ENCODE measurements at places on chromosomes 3 and 15.

DNA sequence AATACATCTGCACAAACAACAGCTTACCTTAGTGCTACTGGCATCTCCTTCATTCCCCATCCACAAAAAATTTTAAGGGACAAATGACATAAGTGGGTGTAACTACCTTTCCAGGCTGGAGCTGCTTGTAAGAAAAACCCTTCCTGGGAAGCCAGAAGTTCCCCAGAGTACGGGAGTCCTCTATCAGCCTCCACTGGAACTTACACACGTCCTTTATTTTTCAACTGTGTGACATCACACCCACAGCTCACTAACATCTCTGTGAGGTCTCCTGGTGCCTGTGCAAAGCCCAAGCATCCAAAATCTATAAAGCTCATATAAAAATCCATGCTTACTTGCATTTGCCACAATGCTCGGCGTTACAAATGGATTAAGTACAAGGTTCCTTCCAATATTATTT, 27.6 kb downstream of the LRIG1 start:
- no peak for DNase-seq

DNA sequence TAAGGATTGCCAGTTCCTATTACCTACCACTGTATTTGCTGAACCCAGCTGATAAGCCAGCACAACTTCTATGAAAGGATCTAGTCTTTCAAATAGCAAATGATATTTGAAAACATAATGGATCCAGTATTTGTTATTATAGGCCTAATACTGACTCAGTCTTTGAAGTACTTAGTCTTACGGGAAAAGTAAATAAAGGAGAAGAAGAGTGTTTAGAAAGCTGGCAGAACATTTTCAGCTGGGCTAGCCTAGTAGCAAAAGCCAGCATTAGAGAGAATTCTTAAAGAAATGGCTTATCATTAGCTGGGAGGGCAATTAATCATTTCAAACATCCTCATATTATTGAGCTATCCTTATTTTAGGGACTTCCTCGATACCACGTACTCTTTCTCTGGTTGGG, 101.4 kb upstream of the GOLIM4 start:
- DNase-seq: no peak

GRCh38 chr3:46719735-46720271, 2.1 kb upstream of the PRSS50 start:
- no peak for DNase-seq

DNA sequence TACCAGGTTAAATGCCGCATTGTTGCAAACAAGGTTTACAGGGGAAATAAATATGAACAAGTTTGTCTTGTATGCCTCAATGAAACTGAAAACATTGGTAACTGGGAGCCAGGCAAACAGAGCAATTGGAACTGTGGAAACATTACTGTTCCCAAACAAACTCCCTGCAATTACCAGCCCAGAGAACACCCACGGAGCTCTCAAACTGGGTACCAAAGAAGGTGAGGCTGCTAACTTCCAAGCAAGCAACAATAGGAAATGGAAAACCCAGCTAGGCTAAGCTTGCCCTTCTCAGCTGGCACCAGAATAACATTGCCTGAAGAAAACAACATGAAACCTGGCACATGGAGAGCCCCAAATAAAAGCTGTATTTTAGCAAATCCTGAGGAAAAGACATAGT, 218.9 kb upstream of the THRB start:
- DNase-seq: no peak

GRCh38 chr3:140762746-140763145, 84.9 kb downstream of the TRIM42 start:
- DNase-seq: no peak

DNA sequence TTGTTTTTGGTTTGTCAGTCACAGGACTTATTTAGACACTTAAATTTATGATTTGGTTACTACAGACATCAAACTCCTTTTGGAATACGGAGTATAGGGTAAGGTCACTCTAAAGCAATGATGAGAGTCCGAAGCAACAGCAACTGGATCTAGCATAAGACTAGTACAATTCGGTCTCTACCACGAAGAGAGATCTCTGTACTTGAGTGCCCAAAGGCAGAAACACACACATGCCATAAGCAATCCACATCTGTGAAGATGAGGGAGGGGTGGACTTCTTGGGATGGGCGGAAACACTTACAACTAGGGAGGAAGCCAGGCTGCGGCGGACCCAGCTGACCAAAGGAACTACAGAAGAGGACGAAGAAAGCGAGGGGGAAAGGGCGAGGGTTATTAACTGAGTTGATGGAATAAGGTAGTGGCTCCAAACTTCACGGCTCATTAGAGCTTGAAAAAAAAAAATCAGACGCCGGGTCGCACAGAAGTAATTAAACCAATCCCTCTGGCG, 595 bp downstream of the DPH6 start:
- DNase-seq: peak; percentile 36

GRCh38 chr15:52559022-52559421, 9.8 kb downstream of the ARPP19 start:
- DNase-seq: no peak

DNA sequence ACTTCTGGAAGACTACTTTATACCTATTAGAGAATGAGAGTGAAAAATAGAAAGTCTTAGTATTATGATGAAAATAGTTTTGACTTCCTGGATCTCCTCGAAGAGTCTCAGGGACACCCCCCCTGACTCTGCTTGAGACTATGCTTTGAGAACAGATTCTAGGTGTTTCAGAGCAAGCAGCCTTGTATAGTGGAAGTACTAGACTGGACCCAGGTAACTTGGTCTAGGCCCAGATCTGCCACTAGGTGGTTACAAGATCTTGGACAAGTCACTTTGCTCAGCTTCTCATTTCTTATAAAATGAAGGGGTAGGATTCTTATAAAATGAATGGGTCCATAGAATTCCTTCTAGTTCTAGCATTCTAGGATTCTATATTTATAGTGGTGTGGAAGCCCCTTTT, 9.1 kb downstream of the ABHD5 start:
- no peak for DNase-seq

DNA sequence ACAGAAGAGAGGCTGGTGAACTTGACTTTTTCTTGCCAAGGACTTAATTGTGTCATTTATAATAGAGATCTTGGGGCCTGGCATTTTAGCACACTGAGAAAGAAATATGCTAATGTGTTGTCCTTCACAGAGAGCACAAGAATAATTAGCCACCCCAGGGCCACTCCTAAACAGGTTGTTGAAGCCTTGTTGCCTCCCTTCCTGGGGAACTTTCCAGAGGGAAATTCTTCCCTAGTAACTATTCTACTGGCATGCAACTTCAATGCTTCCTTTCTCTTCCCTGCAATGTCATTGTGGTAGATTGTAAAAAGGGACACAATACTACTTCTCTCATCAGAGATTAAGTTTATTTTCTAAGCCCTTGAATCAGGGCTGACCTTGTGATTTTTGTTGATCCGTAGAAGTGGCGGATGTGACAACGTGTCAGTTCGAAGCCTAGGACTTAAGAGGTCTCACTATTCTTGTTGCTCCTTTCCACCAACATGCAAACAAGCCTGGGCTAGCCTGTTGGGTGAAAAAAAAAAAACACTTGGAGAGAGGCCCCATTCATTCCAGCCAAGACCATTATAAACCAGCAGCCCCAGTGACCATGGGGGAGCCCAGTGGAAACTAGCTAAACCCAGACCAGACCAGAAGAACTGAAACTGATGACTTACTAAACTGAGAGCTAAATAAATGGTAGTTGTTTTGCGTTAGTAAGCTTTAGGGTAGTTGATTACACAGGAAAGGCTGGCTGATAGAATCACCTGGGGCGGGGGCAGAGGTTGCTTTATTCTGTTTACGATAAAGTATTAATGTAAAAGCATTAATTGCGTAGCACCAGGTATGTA, 287.2 kb downstream of the SHQ1 start:
- DNase-seq: no peak

DNA sequence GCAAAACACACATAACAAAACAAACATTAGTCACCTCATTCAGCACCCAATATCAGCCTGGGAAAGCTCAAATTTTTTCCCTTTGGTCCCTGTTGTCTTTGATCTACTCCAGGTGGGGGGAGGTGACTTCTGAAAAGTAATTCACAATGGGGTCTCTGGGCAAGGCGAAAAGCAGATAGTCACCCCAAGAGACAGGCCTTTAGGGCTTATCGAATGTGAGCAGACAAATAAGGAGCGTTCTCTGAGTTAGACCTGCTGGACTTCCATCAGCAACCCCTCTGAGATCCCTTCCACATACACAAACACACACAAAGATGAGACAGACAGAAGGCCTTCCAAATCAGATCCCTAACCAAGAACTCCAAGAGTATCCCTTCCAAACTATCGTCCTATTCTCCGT, 171.0 kb upstream of the SMAD3 start:
- no peak for DNase-seq

DNA sequence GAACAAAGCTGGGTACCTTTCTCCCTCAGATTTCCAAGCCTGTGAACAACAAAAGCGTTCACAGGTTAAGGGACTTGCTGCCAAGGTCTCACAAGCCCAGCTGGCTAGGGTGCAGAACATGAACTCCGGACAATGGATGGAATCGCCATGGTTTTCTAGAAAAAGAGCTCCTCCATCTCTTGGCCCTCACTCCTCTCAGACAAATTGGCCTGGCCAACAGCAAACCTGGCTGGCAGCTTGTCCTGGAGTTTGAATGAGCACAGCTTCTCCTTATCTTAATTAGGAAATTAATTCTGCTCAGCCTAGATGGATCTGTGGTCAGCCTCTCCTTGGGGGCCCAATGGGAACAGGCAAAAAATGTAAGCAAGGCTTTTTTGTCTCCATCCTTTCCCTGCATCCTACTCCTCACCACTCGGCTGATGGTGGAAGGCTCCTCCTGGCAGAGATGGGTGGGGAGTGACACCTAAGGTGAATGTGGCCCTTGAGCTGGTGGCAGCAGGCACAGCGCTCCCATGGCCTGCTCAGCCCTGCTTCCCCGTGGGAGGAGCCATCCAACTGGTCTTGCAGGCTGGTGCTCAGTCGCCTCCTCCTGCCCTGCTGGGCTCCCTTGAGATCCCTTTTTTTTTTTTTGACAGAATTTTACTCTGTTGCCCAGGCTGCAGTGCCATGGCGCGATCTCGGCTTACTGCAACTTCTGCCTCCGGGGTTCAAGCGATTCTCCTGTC, 5.8 kb downstream of the KLHL25 start:
- DNase-seq: no peak

DNA sequence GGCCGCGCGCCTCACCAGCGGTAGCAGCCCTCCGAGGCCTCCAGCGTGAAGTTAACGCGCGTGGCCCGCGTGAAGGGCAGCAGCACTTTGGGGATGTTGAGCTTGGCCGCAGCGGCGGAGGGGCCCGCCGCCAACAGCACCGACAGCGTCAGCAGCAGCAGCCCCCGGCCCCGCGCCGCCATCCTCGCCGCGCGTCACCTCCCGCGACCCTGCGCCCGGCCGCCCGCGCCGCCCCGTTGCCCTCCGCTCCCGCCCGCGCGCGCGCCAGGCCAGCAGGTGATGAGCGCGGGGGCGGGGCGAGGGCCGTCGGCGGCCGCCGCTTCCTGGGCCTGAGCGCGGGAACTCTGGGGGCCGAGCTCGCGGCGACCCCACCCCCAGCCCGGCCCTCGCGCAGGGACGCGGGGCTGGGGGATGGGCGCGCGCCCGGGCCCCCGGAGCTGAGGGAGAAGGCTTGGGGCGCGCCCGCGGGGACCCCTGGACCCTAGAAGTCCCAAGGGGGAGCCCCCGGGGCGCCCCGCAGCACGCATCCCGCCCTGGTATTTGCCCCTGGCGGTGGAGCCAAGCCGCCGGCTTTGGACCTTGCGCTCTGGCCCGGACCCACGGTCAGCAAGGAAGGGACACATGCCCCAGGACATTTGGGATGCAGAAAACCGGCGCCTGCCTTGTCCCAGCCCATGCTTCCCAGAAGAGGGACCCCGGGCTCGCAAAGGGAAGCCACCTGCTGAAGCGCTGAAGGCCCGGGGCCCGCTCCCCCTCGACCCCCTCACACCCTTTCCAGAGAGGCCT, at the start of gene NUP210:
Gene NUP210 (minus strand): TSS at position 278 of the 786 bp plus-strand sequence. CDS start 96 bp downstream, at position 182.
- DNase-seq: no peak

- no peak for DNase-seq
These were observed 139.7 kb downstream of the STAG1 start for GRCh38 chr3:136612512-136612911.

- no peak for DNase-seq
These were observed 120.7 kb downstream of the CHDH start for GRCh38 chr3:53725387-53725995.

DNA sequence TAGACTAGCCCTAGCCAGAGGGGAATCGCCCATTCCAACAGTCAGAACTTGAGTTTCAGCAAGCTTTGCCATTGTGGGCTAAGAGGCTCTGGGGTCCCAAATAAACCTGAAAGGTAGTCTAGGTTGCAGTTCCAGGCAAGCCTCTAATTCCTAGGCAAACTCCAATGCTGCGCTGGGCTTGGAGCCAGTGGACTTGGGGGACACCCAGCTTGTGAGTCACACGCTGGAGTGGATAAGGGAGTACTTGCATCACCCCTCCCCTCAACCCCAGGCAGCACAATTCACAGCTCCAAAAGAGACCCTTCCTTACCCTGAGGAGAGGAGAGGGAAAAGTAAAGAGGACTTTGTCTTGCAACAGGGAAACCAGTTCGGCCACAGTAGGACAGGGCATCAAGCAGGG, 105.2 kb upstream of the DPPA4 start:
- DNase-seq: no peak

DNA sequence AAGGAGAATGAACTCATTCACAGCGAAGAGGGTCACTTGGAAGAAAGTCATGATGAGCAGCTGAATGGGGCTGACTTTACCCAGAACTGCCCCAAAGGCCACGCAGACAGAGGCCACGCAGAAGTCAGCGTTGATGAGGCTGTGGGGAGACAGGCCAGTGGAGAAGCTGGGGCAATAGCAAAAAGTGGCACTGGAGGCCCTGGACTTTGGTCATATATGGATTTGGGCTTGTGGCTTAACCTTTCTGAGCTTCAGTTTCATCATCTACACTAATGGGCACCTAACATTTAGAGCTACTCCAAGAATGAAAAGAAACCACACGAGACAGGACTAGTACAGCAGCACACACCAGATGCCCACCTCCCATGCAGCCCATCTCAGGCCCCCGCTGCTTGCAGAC, 13.3 kb downstream of the RHCG start:
- no peak for DNase-seq

- no peak for DNase-seq
These were observed 59.9 kb downstream of the MESD start for GRCh38 chr15:80929689-80930088.

GRCh38 chr15:65028338-65028737, 1.1 kb downstream of the MTFMT start:
- no peak for DNase-seq

GRCh38 chr3:175397372-175397771, 538.2 kb downstream of the NAALADL2 start:
- no peak for DNase-seq

DNA sequence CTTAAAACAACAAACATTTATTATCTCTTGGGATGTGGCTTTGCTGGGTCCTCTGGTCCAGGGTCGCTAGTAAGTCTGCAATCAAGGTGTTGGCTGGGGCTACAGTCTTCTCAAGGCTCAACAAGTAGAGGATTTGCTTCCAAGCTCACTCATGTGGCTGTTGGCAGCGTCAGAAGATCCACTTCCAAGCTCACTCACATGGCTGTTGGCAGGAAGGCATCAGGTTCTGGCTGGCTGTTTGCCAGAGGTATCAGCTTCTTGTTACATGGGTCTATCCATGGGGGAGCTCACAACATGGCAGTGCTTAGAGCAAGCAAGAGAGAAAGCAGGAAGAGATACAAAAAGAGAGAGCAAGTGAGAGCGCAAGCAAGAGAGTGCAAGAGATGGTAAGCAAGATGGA, 15.0 kb upstream of the BNC1 start:
- DNase-seq: no peak

GRCh38 chr15:66619152-66619903, 53.5 kb upstream of the LCTL start:
- DNase-seq: peak; percentile 19
